ENCODE measurements at places on chromosomes 12 and 14. TPM values are rescaled to one million over a fixed set of nuclear protein-coding genes. Genes with fewer than 3 reads are reported as not detected.

DNA sequence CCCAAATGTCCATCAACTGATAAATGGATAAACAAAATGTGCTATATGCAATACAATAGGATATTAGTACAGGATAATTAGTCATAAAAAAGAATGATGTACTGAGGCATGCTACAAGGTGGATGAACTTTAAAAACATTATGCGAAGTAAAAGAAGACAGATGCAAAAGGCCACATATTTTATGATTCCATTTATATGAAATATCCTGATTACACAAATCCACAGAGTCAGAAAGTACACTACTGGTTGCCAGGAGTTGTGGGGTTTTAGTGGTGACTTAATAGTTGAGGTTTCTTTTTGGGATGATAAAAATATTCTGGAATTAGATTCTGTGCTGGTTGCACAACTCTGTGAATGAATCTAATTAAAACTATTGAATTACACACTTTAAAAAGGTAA, 12.6 kb downstream of the TRIM9 start:
- DNase-seq, result no peak

DNA sequence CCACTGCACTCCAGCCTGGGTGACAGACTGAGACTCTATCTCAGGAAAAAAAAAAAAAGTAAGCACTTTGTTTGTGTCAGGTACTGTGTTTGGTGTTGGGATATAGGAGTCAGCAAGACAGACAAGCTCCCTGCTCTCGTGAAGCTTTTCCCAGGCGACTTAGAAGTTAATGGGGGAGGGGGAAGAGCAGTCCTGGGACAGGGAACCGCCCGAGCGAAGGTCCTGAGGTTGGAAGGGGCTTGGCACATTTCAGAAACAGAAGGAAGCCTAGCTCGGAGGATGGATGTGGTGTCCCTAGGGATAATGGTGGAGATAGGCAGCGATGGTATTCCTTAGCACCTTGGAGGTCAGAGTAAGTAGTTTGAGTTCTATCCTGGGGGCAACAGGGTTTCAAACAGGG, 8.5 kb upstream of the COX6A1 start:
- no peak for DNase-seq

Gene ASCL1
- total RNA-seq, result not detected

- no peak for DNase-seq
Observed at GRCh38 chr12:62789851-62790250, 145.1 kb downstream of the PPM1H start.

DNA sequence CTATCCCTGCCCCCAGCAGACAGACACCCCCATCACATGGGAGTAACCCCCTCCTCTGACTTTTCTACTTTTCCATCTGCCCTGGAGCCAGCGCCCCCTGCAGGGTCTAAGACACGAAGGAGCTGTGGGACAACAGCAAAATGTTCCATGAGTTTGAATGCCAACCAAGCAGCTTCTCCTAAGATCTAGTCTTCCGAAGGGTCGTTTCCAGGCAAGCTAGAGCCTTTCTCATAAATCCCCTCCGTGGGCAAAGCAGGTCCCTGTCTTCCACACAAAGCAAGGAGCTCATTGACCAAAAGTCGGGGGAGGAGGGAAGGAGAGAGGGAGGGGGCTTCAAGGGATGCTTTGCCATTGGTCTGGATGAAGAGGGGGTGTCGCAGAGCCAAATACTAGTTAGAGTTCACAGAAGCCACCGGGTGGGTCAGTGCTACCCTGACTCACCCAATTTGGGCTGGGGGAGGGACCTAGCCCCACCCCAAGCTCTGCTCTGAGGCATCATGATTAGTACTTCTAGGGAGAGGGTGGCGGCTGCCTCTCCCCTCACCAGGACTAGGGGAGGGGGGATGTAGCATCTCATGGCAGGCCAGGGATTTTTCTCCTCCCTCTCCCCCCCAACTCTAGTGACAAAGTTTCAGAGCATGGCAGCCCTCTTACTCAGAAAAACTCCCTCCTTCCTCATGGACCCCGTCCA, 1.6 kb downstream of the MSI1 start:
- DNase-seq, result no peak

- DNase-seq, result no peak
Observed at GRCh38 chr14:72939630-72940029, 13.4 kb downstream of the DCAF4 start.

- no peak for DNase-seq
Observed at GRCh38 chr14:56803816-56804535, 6.3 kb downstream of the OTX2 start.

DNA sequence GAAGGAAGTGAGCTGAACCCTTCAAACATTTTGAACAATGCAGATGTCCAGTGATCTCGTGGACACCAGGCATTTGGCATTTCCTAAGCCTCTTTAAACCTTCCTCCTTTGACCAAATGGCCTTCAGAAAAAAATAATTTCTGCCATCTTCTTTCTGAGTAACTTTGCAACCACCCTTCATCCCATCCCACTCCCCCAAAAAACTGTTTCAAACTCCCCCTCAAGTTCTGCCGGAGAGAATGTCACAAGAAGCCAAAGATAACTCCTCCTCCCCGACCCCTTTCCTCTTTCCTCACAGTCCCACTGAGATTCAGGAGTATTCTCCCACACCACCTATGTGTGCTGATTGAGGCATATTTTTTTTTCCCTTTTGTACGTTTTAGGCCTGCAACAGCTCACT, 1.7 kb downstream of the KSR2 start:
- no peak for DNase-seq

Gene LRRC10
- not detected for total RNA-seq

Gene MYO1H
- total RNA-seq, result not detected

GRCh38 chr12:47808050-47808449, 11.7 kb downstream of the HDAC7 start:
- DNase-seq, result no peak

DNA sequence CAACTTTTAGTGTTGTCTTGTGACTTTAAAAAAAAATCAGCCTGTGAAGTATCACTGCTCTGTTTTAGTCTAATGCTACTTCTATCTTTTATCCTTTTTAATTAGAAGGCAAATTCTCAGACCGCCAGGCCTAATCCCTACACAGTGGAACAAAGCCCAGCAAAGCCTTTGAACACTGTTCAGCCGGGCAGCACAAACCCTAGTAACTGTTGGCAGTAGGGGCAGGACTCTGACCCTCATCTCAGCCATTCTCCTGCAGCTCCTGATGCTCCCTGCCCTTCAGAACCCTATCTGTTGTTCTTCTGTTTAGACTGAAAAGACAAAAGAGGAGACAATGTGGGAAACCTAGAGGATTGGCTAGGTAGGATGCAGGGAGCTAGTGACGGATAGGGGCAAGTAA, 78.0 kb upstream of the OTX2 start:
- no peak for DNase-seq

GRCh38 chr12:18752280-18752920, 14.5 kb downstream of the CAPZA3 start:
- DNase-seq, result no peak

DNA sequence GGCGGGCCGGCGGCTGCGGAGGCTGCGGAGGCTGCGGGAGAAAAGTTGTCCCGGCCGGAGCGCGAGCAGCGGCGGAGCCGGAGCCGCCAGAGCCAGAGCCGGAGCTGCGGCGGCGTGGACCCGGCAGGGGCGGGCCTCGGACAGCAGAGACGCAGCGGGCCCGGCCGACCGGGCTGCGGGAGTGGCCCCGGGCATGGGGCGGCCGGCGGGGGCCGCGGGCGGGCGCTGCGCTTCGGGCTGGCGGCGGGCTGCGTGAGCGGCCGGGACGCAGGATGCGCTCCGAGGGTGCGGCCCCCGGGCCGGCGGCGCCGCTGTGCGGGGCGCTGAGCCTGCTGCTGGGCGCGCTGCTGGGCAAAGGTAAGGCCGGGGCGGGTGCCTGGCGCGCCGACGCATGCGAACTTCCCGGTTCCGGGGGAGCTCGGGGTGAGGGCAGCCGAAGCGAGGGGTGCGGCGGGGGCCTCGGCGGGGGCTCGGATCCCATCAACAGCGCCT, at the start of gene TMEM132C:
TMEM132C (plus strand) TSS at position 40 of the 492 bp plus-strand sequence; CDS start at position 273, 233 bp downstream.
- no peak for DNase-seq

Gene KLHL33
- total RNA-seq, result 0.12 TPM

DNA sequence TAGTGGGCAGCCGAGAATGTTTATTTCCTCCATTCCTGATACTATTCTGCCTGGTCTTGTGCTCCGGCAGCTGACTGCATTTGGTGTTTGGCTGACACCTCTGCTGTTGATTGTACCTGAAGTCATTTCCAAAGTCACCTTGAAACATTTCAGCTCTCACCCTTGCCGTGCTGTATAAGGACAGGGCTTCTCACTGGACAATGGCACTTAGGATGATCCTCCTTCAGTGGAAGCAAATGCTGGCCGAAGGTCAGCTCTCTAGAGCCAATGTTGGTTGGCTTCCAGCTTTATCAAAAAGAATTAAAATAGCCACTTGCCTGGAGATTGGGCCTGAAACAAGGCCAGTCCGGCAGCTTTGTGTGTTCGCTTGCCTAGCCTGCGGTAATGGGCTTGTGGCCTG, 44.0 kb downstream of the ACACB start:
- no peak for DNase-seq

DNA sequence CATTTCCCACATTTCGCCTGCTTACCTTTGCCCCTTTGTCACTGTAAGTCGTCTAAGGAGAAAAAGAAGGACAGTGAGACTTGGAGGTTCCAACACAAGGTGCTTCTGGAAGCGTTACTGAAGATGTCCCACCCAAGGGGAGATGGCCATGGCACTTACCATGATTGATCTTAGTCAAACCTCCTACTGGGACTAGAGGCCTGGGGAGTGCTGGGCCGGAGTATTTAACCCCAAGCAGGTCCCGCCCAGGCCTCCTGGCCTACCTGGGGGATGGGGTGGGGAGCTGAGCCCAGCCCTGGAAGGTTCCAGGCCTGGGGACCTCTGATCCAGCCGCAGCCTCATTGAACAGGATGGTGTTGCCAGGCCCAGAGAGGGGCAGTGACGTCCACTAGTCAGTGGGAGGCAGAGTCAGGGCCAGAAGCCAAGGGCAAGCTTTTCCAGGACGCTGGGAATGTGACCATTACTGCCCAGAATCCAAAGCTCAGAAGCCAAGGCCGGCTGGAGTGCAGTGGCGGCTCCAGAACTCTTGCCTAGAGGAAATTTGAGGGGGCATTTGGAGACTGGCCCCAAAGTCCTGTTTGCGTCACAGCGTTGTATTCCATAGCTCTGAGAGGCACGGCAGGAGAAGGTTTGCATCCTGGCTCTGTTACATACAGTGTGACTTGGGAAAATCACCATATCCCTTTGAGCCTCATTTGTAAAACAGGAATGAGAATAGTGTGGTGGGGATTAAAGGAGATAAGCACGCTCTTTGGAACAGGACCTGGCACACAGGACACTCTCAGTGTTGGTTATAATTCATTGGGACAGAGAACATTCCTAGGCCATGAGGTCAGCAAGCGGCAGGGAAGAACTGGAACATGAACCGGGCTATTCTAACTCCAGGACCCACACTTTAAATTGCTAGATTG, at the start of gene HPD:
HPD (minus strand) TSS at position 198 of the 911 bp plus-strand sequence; CDS start at position 162, 36 bp downstream.
- DNase-seq, result no peak

- no peak for DNase-seq
Observed at GRCh38 chr12:132023658-132024057, 73.9 kb downstream of the EP400 start.

DNA sequence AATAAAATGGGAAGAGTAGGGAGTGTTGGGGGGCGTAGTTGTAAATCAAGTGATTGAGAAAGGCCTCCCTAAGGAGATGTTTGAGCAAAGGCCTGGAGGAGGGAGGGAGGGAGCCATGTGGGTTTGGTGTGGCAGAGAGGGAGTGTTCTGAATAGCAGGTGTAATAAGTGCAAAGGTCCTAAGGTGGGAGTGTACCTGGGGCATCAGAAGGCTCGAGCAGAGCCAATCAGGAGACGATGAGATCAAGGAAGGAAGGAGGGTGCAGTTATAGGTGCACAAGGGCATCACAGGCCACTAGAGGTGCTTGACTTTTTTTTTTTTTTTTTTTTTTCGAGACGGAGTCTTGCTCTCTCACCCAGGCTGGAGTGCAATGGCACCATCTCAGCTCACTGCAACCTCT, 77.9 kb upstream of the PLXNC1 start:
- DNase-seq, result no peak

DNA sequence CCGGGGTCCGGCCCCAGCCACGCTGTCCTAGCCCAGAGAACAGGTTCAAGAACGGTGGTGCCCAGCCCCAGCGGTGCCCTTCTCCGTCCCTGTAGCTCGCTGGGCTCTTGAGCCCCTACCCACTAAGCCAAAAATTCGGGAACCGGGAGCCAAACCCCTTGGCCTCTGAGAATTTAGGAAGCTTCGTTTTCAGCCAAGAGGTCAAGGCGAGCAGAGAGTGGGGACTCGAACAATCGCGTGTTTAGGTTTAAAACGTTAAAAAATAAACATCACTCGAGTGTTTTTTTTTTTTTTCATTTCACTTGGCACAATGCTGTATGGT, 6.2 kb downstream of the SIX1 start:
- DNase-seq, result no peak

DNA sequence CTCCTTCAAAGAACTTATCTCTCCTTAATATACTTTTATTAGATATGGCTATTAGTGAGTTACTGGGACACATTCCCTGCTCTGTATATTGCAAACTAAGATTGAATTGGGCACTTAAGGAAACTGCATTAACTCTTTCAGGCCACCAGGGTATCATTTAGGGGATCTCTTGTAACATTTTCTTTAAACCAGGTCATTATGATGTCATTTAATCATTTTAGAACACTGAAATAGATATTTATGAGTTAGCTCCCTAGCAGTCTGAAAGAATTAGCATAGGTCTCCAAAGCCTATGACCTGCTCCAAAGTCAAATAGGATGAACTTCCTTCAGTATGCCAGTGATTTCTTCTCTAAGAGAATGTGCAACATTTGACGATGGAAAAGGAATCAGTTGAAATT, 506.9 kb downstream of the FOXG1 start:
- no peak for DNase-seq

- no peak for DNase-seq
Observed at GRCh38 chr12:21631367-21631766, 26.3 kb downstream of the LDHB start.

- DNase-seq, result no peak
Observed at GRCh38 chr12:104226672-104227071, 11.1 kb downstream of the TXNRD1 start.

DNA sequence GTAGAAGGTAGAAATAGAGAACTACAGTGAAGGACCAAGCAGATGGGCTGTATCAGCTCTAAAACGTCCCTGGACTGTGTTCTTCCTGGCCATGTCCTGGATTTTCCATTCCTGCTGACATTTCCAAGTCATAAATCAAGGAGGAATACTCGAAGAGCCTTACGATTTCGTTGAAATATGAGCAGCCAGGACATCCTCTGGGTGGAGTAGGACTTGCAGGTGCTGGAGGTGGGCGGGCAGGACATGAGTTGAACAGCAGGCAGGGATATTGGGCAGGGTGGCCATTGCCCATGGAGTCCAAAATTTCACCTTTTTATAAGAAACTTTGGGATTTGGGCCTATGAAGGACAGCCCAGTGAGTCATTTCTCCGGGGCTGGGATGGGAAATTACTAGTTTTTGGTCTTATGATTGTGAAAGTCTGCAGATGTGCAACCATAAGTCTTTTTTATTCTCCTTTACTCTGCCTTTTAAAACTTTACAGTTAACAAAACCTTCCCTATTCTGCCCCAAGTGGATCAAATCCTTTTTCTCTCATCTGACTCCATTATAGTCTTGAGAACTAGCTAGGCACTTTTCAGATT, 88.8 kb downstream of the TMX1 start:
- no peak for DNase-seq

GRCh38 chr14:93319494-93319893, 13.3 kb downstream of the BTBD7 start:
- no peak for DNase-seq

GRCh38 chr14:93212432-93212831, 5.4 kb downstream of the UBR7 start:
- DNase-seq, result no peak

Data from omental fat pad (tissue), 4 donors.